ENCODE measurements at places on chromosomes 4 and X.

DNA sequence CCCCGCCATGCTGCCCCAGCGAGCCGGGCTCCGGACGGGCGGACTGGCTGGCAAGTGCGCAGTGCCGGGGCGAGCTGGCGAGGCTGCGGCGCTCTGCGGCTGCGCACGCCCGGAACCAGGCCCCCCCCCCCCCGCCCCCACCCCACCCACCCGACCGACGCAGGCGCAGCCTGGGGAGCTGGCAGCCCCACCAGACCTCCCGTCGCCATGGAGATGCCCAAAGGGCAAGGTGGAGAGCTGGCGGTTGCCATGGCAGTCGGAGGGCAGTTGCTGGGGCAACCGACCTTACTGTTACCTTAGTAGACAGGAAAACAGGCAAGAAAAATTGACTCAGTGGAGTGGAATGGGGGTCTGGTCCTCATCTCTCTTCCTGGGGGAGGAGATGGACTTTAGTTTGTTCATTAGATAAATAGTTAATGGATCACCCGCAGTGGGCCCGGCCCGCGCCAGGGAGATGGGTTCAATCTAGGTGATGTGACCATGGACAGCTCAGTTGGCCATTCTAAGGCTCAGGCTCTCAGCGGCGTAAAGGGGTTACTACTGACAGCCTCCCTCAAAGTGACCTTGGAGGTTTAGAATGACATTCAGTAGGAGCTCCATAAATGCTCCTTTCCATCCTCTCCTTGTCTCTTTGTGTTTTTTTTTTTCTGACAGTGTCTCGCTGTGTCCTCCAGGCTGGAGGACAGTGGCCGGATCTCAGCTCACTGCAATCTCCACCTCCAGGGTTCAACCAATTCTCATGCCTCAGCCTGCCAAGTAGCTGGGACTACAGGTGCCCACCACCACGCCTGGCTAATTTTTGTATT is at the start of gene PCSK1N:
TSS of gene PCSK1N (minus strand) at position 87 of the 806 bp plus-strand sequence. CDS start at position 9, 78 bp downstream.
- DNase-seq, result peak; percentile 71

- no peak for DNase-seq
Observed at GRCh38 chr4:134632056-134632455, 430.5 kb upstream of the PABPC4L start.

GRCh38 chr4:159052315-159052714 is 50.6 kb upstream of the RAPGEF2 start:
- no peak for DNase-seq

GRCh38 chr4:148044912-148045352 is 313.0 kb downstream of the ARHGAP10 start:
- DNase-seq, result no peak

GRCh38 chrX:13380211-13380610 is 60.4 kb upstream of the ATXN3L start:
- no peak for DNase-seq

DNA sequence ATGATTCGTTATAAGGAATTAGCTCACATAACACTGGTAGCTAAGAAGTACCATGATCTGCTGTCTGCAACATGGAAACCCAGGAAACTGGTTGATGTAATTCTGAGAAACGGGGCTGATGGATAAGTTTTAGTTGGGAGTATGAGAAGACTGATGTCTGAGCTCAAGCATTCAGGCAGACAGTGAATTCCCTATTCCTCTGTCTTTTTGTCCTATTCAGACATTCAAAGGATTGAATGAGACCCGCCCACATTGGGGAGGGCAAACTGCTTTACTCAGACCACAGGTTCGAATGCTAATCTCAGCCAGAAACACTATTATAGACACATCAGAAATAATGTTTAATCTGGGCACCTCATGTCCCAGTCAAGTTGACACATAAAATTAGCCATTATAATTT is 515.5 kb downstream of the STPG2 start:
- peak; percentile 12 for DNase-seq

DNA sequence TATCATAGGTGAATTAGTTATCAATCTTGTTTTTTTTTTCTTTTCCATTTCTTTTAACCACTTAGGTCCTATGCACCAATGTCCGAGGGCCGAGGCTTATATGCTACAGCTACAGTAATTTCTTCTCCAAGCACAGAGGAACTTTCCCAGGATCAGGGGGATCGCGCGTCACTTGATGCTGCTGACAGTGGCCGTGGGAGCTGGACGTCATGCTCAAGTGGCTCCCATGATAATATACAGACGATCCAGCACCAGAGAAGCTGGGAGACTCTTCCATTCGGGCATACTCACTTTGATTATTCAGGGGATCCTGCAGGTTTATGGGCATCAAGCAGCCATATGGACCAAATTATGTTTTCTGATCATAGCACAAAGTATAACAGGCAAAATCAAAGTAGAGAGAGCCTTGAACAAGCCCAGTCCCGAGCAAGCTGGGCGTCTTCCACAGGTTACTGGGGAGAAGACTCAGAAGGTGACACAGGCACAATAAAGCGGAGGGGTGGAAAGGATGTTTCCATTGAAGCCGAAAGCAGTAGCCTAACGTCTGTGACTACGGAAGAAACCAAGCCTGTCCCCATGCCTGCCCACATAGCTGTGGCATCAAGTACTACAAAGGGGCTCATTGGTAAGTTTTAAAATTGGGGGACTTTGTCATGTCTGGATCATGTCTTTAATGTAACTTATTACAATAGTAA is 250.7 kb downstream of the RAPGEF2 start:
- DNase-seq, result no peak

- no peak for DNase-seq
Observed at GRCh38 chrX:5823903-5824302, 404.8 kb downstream of the NLGN4X start.

- peak; percentile 42 for DNase-seq
Observed at GRCh38 chr4:169485791-169486742, 126.3 kb downstream of the NEK1 start.

DNA sequence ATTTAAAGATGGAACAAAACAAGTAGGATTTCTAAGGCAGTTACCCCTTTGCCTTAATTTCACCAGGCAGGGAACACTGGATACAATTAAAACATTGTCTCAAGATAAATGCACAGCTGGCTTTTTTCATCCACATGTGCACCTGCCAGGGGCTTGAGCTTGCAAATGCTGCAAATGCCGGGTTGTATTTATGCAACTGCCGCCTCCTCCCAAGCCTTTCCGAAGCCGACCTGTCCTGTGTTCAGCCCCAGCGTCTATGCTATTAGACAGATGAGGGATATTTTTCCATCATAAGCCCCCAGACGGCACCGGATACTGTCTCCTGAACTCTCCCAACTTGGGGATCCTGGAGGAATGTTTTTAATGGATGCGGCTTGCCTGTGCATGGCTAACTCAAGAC is 251.6 kb downstream of the CRLF2 start:
- DNase-seq, result no peak

DNA sequence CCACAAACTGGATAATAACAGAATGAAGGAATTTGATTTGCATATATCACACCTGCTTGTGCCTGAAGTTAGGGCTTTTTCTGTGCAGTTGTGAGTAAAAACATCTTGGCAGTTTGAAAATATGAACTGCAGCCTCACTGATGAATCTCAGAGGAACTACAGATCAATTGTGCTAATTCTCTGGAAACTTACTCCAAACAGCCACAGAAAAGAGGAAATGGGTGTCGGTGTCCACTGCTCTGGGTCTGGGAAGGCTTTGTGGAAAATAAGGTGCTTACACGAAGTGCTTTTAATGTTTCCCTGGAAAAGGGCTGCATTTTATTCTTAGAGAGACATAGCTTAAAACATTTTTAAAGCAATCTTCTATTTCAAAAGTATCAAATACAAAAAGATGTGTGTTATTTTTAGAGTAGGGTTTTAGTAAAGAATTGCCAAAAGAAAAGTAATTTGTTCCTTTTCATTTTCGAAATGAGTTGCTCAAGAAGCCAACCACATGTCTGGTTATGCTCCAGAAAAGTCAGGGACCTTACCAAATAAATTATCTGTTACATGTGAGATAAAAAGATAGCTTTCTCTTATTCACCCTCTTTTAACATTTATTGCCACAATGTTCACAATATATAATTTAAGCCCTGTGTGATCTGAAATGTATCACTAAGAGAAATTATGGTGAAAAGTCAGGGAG is 240.1 kb downstream of the FRAS1 start:
- no peak for DNase-seq

DNA sequence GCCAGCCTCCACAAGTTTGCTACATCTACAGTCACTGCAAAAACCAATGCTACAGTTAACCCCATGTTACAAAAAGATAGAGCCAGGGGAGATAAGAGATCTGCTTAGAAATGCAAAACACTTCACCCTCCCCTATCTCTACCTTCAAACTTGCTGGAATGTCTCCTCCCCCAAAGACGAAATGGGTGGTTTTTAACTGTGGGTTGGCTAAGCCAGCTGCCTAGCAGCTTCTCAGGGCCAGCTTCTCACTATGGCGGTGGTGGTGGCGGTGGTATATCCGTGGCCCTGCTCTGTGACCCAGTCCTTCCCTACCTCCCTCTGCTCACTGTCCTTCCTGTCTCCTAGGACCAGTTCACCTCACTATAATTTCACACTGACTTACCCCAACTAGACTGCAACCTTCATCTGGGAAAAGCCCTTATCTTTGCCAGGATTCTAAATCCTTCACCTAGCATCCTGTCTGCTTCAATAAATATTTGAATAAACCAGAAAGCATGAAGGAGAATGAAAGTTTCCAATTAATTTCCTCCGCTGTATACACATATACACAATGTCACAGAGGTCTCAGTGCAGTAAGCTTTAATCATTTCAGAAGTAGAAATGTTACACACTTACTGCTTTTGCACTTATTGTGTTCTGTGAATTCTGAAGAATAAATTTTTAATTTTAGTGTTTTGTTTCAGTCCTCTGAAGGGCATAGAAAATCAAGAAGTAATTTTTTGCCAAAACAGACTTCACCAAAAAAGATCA is 46.3 kb downstream of the SH3KBP1 start:
- peak; percentile 24 for DNase-seq

GRCh38 chr4:17794730-17795129 is 13.3 kb upstream of the FAM184B start:
- no peak for DNase-seq

DNA sequence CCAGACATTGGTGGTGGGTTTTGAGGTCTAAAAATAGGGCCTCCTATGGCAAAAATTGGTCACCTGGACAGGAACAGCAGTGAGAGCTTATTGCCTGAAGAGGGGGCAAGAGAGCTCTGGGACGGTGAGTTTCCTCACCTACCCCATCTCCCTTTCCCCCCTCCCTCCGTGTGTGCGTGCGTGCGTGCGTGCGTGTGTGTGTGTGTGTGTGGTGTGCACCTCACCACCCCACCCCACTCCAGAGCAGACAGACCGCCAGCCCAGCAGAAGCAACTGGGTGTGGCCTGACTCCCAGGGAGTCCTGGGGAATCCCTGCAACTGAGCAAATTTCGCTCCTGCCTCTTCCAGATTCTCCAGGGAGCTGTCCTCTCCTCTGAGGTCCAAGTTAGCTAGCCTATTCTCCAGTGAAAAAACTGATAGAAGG is 44.7 kb downstream of the PRPS1 start:
- DNase-seq, result peak; percentile 33

GRCh38 chr4:8029689-8030088 is 90.0 kb upstream of the AFAP1 start:
- DNase-seq, result no peak

DNA sequence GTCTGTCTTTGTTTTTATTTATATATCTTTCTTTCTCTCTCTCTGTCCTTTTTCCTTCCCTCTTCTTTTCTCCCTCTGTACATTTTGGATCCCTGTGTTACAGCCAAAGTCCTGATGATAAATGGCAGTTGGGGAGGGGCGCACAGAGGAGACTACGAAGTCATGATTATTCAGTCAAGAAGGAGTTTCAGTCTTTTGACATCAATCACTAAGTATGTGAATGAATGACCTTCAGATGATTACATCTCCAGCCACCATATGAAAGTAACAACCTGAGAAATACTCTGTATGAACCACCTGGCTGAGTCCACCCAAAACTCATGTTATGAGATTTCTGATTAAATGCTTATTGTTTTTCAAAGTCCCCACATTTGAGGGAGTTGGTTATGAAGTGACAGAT is 45.0 kb downstream of the UGT2B7 start:
- no peak for DNase-seq

- DNase-seq, result no peak
Observed at GRCh38 chrX:132017431-132018185, 5.5 kb upstream of the STK26 start.

- no peak for DNase-seq
Observed at GRCh38 chrX:48785186-48785539, 1.2 kb upstream of the GATA1 start.

DNA sequence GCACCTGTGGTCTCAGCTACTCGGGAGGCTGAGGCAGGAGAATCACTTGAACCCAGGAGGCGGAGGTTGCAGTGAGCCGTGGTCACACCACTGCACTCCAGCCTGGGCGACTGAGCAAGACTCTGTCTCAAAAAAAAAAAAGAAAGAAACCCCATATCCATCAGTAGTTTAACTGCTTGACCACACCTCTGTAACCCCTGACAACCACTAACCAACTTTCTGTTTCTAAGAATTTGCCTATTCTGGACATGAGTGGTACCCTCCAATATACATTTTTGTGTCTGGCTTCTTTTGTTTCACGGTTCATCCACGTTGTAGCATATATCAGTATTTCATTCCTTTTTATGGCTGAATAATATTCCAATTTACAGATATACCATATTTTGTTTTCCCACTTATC is 9.1 kb downstream of the PPAT start:
- DNase-seq, result no peak

DNA sequence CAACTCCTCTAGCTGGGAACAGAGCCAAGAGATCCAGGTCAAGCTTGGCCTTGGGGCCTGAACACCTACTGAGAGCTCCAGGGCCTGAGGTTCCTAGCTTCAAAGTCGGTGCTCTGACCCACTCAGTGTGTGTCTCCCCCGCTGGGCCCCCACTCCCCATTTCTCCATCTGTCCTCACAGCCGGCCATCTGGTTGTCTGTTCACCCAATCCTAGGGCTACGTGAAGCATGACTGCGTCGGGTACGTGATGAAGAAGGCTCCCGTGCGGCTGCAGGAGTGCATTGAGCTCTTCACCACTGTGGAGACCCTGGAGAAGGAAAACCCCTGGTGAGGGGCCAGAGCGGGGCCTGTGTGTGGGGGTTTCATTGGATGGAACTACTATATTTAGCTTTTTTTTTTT is 12.3 kb downstream of the USP11 start:
- DNase-seq, result no peak

DNA sequence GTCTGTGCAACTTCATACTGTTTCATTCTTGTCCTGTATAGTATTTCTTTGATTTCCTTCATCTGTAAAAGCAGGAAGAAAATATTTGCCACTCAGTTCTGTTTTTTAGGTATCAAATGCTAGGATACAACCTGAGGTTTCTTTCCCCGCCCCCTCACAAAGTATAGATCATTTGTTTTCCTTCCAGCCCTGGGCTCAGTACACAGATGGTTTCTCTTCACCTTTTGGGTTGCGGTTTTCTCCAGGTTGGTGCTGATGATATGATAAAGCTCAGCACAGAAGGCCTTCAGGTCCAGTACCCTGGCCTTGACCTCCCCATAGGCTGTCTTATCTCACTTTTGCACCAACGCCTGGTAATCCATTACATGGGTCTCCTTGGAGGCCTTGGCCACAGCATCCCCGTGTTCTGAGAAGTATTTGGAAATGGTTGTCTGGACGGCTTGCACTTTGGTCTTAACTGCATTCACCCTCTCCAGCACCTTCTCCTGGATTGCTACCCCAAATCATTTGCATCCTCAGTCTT is 35.2 kb downstream of the PTTG2 start:
- DNase-seq, result no peak

Data from iPS-NIHi11 (cell line).